ENCODE measurements at places on chromosomes 11 and 22.

DNA sequence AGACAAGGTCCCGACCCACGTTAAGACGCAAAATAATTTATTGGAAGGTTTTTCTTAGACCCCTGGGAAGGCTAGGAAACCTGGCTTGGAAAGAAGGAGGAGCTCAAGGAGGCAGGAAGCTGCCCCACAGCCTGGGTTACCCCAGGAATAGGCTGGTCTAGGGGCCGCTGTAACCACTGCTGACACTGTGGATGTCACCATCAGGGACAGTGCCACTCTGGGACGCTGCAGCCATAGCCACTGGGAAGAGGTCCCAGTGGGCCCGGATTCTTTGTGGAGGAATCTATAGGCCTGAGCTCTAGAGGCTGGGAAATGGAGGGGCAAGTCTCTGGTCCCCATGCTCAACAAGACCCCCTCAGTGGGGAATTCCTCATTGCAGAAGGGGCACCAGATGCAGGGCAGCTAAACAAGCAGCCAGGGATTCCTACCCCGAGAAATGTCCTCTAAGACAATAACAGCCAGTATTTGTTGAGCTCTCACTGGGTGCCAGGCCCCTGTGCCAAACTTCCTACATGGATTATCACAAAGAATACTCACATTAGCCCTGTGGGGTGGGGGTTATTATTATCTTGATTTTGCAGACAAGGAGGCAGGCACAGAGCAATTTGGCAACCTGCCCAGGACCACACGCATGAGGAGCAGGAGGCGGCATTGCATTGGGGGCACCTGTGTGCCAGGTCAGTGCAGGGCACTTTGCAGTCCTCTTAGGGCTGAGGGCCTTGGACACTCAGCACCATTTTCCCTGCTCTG is 19.5 kb upstream of the CHKA start:
- DNase-seq: no peak

- DNase-seq: no peak
Measured at GRCh38 chr11:67056267-67057204, at the start of gene RHOD. TSS of gene RHOD (plus strand) at chr11:67056847. CDS start at chr11:67056903, 56 bp downstream.

- no peak for DNase-seq
Measured at GRCh38 chr11:130478881-130479280, 30.4 kb downstream of the ADAMTS15 start.

- no peak for DNase-seq
Measured at GRCh38 chr22:30919973-30920372, 48.6 kb downstream of the MORC2 start.

DNA sequence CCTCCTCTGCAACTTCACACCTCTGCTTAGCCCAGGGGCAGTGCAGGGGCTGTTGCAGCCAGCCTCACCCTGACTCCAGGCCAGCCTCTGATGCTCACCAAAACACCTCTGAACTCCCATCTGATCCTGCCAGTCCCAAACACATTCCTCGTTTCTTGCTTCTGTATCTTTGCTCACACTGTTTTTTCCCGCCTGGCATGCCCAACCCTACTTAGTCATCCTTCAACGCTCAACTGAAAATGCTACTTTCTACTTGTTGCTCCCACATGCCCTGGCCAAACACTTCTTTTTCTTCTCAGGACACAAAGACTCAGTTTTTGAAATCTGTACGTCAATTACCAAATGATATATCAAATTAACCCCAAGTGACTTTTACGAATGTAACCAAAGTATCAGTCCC is 140.8 kb upstream of the ZBED5 start:
- no peak for DNase-seq

DNA sequence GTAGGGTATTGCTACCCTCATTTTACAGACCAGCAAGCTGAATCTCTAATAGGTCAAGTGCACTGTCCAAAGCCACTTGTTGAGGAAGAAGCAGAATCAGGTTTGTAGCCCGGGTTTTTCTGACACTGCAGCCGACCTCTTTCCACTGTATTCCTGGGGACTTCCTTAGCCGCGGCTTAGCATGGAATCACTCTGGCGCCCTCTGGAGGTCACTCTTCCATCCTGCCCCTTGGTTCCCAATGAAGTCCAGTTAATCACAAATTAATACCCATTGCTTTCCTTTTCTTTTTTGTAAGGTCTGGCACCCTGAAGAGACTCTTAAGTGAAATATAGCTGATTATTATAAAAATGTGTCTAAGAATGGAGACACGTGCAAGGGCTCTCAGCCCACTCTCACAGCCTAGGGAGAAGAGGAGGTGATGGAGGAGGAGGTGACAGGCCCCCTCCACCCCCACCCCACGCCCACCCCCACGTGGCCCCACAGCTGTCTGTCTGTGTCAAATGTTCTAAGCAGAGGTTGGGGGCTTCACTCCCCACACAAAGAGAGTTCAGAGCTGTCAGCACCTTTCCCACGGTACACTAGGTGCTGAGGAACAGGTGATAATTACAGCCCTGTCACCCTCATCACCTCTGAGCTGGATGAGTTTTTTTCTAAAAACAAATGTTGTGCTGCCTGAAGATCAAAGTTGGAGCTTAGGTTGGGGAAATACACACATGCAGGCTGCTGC is 57.7 kb upstream of the DRD2 start:
- peak; percentile 29 for DNase-seq

GRCh38 chr11:8361206-8361605 is 97.5 kb upstream of the LMO1 start:
- no peak for DNase-seq

GRCh38 chr11:33307984-33308383 is 50.8 kb downstream of the HIPK3 start:
- no peak for DNase-seq
